ENCODE measurements at places on chromosomes 2 and 18.
A peak's percentile ranks its signal among the peaks of the same experiment; 100 is the strongest.

- DNase-seq = no peak
Measured at GRCh38 chr2:193505620-193506019, 1310.9 kb upstream of the TMEFF2 start.

GRCh38 chr2:108454440-108454839, 5.4 kb downstream of the GCC2 start:
- DNase-seq = no peak

DNA sequence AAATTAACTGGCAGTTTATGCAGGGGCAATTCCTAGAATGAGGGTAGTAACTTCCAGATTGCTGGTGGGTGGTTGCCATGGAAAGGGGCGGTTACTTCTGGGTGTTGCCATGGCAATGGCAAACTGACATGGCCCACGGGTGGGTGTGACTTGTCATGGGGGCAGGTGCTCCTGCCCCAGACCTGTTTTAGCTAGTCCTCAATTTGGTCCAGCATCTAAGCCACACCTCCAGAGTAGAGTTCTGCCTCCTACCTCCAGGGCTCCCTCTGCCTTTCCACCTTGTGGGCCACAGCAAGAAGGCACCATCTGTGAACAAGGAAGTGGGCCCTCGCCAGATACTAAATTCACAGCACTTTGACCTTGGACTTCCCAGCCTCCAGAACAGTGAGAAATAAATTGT, 148.7 kb downstream of the TFCP2L1 start:
- DNase-seq = no peak

DNA sequence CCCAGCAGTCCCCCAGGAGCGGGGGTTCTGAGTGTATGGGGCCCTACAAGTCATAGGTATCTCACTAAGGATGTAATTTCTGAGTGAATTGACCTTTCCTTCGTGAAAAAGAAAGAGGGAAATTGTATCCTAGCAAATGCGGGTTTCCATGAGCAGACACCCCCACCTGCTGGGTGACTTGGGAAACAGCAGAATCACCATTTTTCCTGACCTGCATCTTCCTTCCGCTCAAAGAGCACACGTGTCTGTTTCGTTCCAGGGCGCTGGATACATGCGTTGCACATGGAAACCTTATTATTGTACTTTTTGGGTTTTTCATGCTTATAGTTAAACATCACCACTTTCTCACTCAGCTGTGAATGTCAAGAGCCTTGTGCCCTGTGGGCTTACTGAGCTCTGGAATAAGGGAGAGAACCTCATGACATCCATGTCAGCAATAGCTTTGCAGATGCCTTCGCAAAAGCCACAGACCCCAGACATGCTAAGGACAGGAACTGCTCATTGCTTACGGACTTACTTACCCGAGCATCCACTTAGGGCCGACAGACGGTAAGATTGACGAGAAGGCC, 132.8 kb downstream of the TPO start:
- peak; percentile 58 for DNase-seq

- DNase-seq = no peak
Measured at GRCh38 chr18:31402026-31402373, 25.4 kb downstream of the DSG4 start.

- no peak for DNase-seq
Measured at GRCh38 chr2:110852541-110853263, 120.3 kb downstream of the ACOXL start.

DNA sequence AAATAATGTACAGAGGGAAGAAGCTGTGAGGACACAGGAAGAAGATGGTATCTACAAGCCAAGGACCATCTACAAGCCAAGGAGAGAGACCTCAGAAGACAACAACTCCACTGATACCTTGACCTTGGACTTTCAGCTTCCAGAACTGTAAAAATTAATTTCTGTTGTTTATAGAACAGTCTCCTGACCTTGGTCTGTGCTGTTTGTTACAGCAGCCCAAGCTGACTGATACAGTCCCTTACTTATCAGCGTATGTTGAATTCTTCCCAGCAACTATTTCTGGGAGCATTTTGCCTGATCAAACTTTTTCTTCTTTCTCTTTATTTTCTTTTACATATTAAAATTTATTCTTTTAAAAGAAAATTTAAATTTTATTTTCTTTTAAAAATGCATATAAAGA, 47.8 kb upstream of the IGFBP2 start:
- no peak for DNase-seq

DNA sequence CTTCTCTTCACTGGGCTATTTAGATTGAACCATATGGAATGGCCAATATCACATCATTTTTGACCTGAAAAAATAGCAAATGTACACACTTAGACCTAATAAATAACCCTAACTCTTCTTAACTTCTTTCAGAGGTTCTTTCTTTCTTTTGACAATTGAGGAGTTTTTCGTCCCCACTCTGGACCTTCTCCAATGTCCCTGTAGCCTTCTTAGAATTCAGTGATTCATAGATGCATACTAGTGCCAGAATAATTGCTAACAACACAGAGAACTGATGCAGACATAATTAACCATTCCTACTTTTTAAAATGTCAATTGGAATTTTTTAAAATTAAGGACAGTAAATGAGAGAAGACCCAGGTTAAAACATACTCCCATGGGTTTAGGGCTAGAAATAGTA, 20.0 kb downstream of the DAPL1 start:
- no peak for DNase-seq

- DNase-seq = no peak
Measured at GRCh38 chr18:25561918-25562317, 210.0 kb upstream of the ZNF521 start.

- no peak for DNase-seq
Measured at GRCh38 chr2:85501248-85501647, 37.7 kb upstream of the MAT2A start.

GRCh38 chr2:48440103-48440390, 89.9 kb upstream of the STON1 start:
- no peak for DNase-seq

- DNase-seq = no peak
Measured at GRCh38 chr2:195651046-195651445, 6.0 kb upstream of the SLC39A10 start.

DNA sequence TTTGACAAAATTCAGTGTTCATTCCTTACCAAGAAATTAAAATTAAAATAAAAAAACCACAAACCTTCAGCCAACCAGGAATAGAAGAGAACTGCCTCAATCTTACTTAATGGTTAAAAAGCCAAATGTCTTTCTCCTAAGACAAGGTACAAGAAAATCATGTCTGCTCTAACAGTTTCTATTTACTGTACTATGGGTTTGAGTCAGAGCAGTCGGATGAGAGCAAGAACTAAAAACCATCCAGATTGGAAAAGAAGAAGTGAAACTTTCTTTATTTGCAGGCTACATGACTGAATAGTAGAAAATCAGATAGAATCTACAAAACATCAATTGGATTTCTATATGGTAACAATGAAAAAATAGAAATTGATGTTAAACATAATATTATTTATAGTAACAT, 555.5 kb upstream of the TNP1 start:
- DNase-seq = no peak

GRCh38 chr2:71496156-71496770, 42.9 kb downstream of the DYSF start:
- DNase-seq = no peak

DNA sequence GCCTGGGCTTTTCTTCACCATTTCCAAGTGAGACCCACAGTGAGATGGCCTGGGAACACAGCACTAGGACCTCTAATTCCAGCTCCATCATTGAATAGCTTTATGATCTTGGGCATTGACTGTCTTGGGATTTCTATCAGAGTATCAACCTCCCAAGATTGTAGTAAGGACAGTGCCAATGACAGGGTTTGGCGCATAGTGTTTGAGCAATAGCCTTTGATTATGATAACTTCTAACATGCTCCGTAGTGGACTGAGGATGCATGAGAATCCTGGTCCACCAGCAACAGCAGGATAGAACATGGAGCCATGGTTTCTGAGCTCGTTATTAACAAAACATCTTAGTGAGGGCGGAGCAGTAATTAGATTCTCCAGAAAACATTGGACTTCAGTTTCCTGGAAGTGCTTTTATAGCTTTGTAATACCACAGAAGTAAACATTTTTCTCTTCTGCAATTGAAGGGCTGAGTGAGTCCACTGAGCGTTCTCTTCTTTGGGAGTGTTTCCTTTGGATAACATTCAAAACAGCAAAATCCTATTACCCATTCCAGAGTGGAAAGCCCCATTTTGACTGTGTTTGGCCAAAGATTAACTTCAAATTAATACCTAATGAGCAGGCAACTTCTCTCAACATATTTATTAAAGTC, 63.7 kb downstream of the IL1R2 start:
- DNase-seq = no peak

GRCh38 chr2:239223310-239224198, 177.3 kb downstream of the HDAC4 start:
- no peak for DNase-seq

DNA sequence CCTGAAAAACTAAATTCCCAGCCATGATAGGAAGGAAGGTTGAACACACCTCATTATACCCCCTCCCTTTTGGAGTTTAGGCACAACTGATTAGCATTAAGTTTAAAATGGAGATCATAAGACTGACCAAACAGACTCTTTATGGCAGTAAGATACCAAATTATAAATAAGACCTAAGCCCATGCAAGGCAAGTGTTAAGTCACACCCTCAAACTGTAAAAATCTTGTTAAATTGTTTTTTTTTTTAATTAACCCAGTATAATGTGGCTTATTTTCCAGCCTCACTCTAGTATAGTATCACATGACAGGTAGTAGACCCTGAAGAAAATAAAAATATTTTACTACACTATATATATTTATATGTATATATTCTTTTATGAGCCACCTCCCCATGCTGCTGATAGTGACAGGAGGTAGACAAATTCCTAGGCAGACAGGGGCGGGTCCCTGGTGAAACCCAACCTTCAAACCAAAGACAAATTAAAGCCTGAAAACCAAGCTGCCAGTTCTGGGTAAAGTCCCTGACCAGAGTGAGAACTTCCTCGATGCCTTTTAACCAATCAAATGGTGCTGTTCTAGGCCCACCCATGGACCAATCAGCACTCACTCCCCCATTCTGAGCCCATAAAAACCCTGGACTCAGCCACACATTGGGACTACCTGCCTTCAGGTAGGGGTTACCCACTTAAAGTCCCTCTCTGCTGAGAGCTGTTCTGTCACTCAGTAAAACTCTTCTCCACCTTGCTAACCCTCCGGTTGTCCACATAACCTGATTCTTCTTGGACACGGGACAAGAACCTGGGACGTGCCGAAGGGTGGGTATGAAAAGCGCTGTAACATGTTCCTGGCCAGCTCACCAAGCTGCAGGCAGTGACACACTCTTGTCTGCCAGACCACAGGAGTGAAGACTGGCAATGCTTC, 123.9 kb upstream of the B3GNT2 start:
- DNase-seq = no peak

DNA sequence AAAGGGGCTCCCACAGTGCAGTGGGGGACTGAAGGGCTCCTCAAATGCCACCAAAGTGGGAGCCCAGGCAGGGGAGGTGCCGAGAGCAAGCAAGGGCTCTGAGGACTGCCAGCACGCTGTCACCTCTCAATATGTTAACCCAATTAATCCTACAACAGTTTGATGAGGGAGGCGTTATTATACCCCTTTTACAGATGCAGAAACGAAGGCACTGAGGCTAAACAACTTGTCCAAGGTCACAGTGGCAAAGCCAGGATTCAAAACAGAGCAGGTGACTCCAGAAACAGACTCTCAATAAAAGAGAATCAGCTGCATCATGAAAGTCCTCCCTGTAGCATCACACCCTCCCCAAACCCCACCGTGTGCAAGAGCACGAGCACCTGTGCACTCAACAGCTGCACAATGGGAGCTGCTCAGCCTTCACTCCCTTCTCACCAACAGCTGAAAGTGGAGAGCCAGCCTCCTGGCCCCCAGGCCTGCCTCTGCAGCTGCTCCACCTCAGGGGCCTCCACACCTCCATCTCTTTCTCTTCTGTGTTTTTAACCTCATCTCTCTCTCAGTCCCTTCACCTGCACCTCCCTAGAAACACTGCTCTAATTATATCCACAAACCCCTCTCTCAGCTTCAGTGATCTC, 8.1 kb downstream of the NPC1 start:
- DNase-seq = no peak

DNA sequence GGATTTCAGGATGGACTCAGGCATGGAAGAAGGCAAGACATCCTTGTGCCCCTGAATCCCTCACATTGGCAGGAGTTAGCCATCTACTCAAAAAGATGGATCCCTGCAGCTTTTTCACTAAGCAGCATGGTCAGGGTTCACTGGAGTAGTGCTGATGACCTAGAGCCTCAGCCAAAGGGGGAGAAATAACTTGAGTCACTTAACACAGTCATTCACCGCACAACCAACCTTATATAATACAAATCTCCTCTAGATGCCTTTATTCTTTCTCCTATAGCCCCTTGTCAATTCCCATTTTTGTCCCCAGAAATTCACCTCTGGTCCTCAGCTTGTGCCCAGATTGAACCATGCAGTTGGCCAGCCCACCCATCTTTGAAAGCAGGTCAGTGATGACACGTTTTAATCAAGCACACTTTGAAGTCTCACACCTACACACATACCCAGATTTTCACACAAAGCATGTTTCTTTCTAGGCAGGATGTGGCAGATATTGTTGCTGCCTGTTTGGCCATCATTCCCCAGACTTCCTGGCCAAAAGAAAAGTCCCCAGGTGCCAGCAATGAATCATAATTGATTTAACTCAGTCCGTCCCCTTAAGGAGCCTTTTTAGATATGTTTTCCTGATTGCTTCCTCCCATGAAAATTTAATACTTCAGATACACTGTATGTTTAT, 84.2 kb downstream of the LBH start:
- DNase-seq = no peak

DNA sequence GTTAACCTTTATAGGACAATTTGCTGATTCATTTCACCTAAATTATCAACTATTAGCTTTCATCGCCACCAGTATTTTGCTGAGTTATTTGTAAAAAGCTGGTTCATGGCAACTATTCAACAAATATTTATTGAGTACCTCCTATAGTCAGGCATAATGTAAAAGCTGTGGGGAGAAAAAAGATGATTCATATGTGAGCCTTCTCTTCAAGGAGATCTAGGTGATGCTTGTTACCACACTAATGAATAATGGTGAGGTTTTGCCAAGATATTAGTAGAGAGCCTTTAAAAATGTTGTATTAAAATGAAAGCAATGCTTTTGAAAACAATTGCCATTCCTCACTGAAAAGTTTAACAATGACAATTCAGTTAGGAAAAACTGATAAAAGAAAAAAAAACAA, 187.8 kb downstream of the ANKRD44 start:
- DNase-seq = no peak

DNA sequence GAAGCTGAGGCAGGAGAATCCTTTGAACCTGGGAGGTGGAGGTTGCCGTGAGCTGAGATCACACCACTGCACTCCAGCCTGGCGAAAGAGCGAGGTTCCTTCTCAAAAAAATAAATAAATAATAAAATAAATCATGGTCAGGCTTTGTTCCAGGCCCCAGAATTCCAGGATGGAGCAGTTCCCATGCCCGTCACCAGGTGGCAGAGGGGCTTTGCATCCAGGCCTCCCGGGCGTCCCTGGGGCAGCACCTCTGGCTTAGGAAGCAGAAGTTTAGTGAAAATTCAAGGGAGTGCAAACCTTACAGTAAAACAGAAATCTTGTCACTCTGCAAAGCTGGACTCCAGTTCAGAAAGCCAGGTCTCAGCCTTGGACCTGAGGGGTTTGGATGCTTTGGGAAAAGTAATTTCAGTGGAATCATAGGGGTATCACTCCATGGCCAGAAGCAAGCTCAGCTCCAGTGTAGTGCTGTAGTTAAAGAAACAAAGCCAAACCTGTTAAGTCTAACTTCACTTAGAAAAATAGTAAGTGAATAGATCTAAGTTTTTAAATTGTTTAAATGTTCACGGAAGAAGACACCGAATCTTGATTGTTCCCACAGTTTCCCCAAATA, 512.7 kb downstream of the CMPK2 start:
- peak; percentile 56 for DNase-seq

- peak; percentile 58 for DNase-seq
Measured at GRCh38 chr2:66428986-66429612, 5.8 kb upstream of the MEIS1 start.

GRCh38 chr2:219282943-219283581, 3.9 kb downstream of the DNAJB2 start:
- DNase-seq = no peak
